ENCODE measurements at places on chromosomes 6 and 20. TPM values are rescaled to one million over a fixed set of nuclear protein-coding genes. Genes with fewer than 3 reads are reported as not detected.
A peak's percentile ranks its signal among the peaks of the same experiment; 100 is the strongest.

- DNase-seq = no peak
Measured at GRCh38 chr6:95649451-95649850, 72.1 kb downstream of the MANEA start.

- no peak for DNase-seq
Measured at GRCh38 chr6:699319-699718, 6.4 kb upstream of the EXOC2 start.

GRCh38 chr6:26232940-26233648 lies 131.9 kb upstream of the BTN3A2 start:
- no peak for DNase-seq

GRCh38 chr6:26355366-26355765 lies 9.6 kb upstream of the BTN3A2 start:
- no peak for DNase-seq

LTA gene
- total RNA-seq = 4.3 TPM

GRCh38 chr6:170066679-170067078 lies 224.2 kb downstream of the DLL1 start:
- DNase-seq = no peak

DNA sequence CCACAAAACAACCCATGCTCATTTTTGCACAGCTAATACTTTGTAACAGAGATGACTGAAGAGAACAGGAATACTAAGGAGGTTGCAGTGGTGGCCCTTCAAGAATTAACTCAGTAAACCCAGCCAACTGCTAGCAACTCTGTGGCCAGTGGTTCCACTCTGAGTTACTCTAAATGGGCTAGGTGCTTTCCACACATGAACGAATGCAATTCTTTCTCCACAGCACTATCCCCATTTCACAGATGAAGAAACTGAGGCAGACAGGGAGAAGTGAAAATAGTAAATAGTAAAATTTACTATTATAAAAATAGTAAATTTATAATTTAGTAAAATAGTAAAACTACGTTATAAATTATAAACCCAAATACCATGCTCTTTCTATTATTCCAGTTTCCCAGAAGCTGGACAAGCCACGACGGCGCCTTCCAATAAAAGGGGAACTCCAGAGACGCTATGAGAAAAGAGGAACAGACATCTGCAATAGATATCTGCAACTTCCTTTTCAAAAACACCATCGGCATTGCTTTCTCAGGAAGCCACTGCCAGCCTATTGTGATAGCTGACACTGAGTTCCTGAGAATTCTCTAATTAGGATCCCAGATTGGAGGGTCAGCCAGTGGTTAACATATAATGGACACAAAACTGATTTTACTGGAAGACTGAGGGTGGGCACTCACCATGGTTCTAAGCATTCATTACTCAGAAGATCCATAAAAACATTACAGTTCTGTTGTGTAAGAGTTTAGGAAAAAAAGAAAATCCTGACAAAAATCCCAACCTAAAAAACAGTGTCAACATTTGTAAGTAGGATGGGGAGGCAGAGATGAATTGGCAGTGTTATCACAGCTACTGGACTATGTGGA lies 16.2 kb downstream of the FKBP1A start:
- peak; percentile 29 for DNase-seq

- DNase-seq = no peak
Measured at GRCh38 chr6:114339706-114340105, 3.1 kb downstream of the HS3ST5 start.

C20orf202 gene
- not detected for total RNA-seq

GRCh38 chr6:27863962-27864905 lies 48.0 kb downstream of the OR2B2 start:
- DNase-seq = peak; percentile 68

- DNase-seq = no peak
Measured at GRCh38 chr6:41757931-41758640, 10.9 kb upstream of the PGC start.

DNA sequence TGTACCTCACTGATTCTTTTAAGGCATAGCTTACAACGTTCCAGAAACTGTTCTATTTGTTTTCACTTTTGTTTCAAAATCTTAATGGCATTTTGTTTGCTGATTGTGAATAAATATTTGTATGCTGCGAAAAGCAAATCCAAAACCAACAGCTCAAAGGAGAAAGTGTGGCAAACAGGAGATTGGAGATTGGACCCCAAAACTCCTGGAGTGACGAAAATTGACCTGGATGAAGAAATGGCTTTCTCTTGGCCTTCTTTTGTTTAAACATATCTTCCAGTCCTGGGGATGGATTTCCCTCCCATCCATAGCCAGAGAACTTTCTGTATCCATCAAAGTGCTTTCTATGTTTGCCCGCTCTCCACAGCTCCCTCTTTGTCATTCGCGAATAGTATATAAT lies 2.8 kb upstream of the CTCFL start:
- no peak for DNase-seq

GRCh38 chr20:32438331-32438858 lies 80.3 kb downstream of the ASXL1 start:
- DNase-seq = no peak

DNA sequence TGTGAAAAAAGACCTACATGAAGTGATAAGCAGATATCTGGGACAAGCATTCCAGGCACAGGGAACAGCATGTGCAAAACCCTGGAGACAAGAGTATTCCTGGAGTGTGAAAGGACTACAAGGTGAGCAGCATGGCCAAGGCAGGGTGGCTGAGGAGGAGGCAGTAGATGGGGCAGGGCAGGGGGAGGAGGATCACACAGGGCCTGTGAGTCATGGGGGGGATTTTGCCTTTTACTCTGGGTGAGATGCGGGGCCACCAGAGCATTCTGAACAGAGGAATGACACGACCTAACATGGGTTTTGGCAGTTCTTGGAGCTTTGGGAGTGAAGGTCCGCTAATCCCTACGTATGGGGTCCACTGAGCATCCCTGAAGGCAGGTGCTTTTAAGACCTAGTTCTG lies 69.8 kb upstream of the CCN6 start:
- no peak for DNase-seq

CLPSL2 gene
- not detected for total RNA-seq

- no peak for DNase-seq
Measured at GRCh38 chr20:11921321-11921720, 3.6 kb downstream of the BTBD3 start.

MAS1 gene
- not detected for total RNA-seq

HCRTR2 gene
- not detected for total RNA-seq

GRCh38 chr6:32983493-32983848 lies 15.1 kb downstream of the BRD2 start:
- no peak for DNase-seq

GJA10 gene
- total RNA-seq = not detected

- no peak for DNase-seq
Measured at GRCh38 chr20:18513208-18513607, 5.5 kb downstream of the SEC23B start.

GMDS gene
- total RNA-seq = 26.8 TPM

DNA sequence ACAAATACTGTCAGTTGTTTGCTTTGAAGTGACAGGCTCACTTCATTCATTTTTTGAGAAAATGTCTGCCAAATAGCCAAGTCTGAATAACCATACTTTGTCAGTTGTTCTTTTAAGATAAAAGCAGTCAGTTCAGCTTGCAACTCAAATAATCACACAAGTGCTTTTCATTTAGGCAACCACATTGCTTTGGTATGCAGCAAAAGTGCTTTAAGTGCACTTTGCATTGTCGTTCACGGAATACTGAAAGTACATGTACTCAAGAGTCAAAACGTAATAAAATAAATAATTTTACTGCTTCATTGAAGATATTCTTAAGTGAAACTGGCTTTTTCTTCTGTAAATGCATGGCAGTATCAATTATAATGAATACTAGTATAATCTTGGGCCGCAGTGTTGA lies 107.2 kb downstream of the MMS22L start:
- DNase-seq = no peak

RIPPLY2 gene
- total RNA-seq = not detected

NAA20 gene
- total RNA-seq = 62.4 TPM

DNA sequence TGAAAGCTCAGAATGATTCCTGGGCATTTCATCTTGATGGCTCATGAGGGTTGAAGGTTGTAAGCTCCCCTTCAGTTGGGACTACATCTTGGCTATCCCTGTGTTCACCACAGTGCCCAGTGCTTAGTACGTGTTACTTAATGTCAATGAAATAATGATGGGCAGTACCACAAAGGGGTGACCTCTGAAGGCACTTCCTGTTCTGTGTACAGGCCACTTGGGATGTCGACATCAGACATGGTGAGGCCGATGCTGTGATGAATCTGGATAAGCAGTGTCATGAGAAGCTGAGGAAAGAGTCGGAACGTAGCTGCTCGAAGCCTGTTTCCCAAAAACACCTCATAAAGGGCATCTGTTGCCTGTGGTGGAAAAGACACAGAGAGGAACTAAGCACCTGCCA lies 27.6 kb upstream of the RBL1 start:
- DNase-seq = no peak

- DNase-seq = no peak
Measured at GRCh38 chr6:145262771-145263170, 472.5 kb downstream of the EPM2A start.

DNA sequence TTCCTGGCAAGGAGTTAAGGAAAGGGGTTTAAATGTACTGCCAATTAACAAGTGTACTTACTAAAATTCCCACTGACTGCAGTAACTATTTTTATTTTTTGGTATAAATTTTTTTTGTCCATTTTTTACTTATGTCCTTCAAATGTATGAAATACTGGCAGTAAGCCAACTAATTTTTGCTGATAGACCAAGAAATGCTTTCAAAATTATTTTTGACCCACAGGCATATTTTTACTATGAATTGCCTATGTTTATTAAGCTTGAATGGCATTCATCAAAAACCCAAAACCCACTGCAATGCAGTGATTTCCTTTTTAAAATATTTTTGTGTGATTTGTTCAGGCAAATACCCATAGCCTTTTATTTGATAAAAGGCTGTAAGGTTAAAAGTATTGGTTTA lies 560.1 kb downstream of the UTRN start:
- no peak for DNase-seq

- DNase-seq = no peak
Measured at GRCh38 chr20:23114448-23115082, 28.4 kb upstream of the CD93 start.

GRCh38 chr6:121439926-121440325 lies 4.5 kb downstream of the GJA1 start:
- no peak for DNase-seq

DNA sequence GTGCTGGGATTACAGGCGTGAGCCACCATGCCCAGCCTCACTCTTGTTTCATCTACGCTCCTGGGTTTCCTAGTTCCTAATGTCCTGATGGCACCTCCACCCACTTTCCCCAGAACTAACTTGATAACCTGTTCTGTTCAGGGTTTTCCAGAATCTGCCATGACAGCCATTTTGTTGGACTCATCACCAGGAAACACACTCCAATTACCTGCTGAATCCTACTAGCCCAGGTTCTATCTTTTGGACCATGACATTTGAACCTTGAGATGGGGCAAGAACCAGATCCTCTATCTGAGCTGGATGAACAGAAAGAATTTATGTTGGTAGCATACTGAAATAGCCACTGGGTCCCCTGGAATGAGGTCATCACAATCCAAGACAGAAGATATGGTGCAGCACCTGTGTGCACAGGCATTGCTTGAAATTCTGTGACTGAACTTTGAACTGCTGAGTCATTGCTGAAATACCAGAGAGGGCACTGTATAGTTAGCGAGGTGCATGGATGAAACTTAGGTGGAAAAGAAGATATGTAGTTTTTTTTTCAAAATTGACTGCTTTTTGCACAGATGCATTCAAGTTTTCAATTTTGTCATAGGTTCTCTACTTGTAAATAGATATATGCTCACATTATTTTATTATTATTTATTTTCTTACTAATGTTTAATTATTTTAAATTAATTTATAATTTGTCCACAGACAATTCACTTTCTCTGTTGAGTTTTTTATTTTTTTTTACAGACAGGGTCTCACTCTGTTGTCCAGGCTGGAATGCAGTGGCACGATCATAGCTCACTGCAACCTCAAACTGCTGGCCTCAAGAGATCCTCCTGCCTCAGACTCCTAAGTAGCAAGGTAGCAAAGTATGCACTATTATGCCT lies 42.8 kb upstream of the TASP1 start:
- no peak for DNase-seq

TGM3 gene
- not detected for total RNA-seq

GPX5 gene
- total RNA-seq = not detected

- DNase-seq = no peak
Measured at GRCh38 chr20:3794701-3795420, 1.2 kb upstream of the CDC25B start.

GRCh38 chr20:10649080-10649796 lies 24.6 kb downstream of the JAG1 start:
- DNase-seq = no peak

- DNase-seq = no peak
Measured at GRCh38 chr20:36585410-36586125, 12.2 kb downstream of the TGIF2 start.

GRCh38 chr20:328027-328974 lies 2.9 kb downstream of the SOX12 start:
- DNase-seq = no peak

PNPLA1 gene
- not detected for total RNA-seq

GLP1R gene
- total RNA-seq = not detected

NRN1 gene
- 24.8 TPM for total RNA-seq

DNA sequence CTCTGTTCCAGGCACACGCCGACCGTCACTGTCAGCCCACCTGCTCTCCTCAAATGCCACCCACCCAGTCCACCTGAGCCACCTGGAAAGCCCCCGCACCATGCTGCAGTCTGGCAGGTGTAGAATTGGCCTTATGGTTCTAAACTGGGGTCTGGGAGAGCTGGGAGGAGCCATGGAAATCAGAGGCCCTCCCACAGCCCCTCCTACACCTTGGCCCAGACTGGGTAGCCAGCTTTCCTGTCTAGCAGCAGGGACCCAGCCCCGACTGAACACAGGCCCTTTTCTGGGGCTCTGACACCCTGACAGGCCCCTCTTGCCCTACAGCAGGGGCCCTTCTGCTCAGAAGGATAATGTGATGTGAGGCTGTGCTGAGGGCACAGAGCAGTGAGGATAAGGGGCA lies 31.1 kb downstream of the LRFN2 start:
- DNase-seq = no peak

PNLDC1 gene
- not detected for total RNA-seq

ITPR3 gene
- 83.5 TPM for total RNA-seq

DNA sequence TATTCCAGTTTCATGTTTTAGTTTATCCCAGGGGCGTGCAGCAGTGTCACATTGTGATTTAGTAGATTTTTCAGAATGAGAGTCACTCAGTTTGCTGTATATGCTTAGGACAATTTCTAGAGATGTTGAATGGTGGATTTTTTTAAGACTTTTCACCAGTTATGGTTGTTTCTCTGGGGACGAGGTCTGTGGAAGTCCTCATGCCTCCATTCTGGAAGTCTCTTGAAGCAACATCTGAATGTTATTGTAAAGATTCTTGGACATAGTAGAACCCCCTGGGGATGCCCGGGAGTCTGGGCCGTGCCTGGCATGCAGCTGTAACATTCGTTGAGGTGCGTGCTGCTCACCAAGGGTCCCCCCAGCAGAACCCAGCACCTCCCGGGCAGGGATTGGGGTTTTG lies 341.5 kb downstream of the CDH4 start:
- no peak for DNase-seq

Data from OCI-LY7 (cell line).